ENCODE measurements at places on chromosomes 2 and 18.
A peak's percentile ranks its signal among the peaks of the same experiment; 100 is the strongest.

- DNase-seq = no peak
Observed at GRCh38 chr18:68397241-68398035, 317.5 kb downstream of the TMX3 start.

DNA sequence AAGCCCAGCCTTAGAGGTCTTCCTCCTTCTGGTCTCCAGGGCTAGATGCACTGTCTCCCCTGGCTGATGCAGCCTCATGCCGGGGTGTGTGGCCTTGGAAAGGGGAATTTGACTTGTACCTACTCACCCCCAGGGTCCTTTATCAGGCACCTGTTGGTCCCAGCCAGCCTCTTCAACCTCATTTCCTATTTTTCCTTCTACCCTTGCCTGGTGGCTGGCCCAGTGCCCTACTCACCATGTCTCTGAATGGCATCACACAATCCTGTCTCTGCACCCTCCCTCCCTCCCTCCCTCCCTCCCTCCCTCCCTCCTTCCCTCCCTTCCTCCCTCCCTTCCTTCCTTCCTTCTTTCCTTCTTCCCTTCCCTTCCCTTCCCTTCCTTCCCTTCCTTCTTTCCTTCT is 17.1 kb upstream of the ST3GAL5 start:
- DNase-seq = no peak

GRCh38 chr18:45879681-45880655 is 54.5 kb downstream of the SIGLEC15 start:
- peak; percentile 95 for DNase-seq

DNA sequence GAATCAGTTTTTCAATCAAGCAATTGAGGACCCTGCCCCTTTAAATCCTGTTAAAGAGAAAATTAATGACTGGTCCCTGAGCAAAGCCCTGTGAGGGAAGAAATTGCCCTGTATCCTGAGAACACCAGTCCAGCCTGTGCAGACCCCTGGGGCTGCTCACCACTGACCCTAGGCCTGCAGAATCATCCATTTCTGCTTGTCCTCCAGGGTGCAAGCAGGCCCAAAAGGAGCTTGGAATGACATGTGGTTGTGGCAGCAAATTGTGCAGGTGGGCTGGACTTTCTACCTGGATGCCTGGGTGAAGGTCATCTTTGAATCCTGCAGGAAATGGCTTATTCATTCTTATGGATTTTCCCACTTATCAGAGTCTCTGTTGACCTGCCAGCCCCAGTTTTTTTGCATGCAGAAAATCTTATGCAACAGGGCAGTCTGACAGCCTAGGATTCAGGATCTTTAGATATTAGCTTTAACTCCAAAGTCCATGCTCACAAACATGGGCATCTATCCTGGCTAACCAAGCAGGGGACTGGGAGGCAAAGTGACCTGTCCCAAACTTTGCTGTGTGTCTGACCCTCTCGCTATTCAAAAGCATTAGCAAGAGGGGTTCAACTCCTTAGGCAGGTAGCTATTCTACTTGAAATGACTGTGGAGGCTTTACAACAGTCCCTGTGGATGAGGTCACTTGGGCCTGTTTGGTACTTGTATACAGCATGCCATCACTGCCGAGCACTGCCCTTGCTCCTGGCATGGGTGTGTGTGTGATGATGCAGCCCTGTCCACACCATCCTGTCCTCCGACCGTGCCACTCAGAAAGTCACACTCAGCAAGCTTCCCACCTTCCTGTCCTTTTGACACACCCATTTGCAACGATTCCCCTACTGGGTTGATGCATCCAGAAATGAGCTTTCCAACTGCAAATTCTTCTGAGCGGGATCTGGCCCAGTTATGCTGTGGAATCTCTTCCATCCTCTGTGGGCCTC is 85.3 kb downstream of the CAPN13 start:
- DNase-seq = peak; percentile 1

GRCh38 chr2:1053786-1054185 is 103.1 kb downstream of the SNTG2 start:
- no peak for DNase-seq

- DNase-seq = no peak
Observed at GRCh38 chr2:236785611-236786057, 216.0 kb downstream of the ACKR3 start.

DNA sequence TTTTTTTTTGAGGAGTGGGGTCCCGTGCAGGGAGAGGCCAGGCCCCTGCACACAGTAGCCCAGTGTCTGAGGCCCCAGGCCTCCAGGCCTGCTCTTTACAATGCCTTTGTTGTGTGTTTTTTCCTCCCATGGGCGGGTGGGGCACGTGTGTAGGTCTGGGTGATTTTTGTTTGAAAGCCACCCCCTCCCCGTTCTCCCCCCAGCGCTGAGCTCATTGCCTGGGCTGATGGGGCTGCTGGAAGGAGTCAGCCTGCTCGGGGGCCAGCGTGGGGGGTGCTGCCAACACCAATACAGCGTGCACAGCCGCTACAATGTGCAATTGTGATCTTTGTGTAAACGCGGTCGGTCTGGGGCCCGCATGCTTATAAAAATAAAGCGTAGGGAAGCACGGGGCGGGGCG is 142.7 kb downstream of the DYSF start:
- DNase-seq = no peak

DNA sequence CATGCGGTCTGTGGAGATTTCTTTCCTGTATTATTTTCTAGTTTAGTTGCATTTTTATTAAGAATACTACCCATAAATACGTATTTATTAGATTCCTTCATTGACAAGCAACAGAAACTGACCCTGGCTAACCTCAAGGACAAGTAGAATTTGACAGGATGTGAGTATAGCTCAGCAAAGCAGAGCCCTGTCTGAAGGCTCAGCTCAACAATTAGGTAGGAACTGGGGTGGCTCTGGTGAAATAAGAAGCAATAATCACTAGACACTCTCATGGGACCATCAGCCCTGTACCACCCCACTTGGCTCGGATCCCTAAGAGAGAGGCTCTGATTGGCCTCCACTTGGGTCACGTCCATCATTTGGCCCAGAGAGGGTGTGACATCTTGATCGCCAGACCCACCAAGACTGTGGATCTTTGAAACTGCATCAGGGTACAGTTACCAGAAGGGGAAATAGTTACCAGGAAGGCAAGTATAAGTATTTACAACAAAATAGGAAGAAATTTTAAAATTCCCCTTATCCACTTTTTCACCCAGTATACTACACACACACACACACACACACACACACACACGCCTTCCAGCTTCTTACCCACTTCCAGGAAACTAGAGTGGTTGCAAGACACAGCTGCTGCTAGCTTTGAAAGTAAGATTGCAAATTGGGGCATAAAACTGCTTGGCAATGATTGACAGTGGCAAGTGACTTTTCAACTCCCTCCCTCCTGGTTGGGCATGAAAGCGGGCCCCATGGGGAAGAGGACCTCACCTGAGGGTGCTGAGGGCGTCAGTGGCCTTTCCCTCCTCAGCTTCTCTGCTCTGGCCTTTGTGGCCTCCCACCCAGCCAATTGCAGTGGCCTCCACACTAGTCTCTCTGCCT is 41.8 kb downstream of the KCTD18 start:
- DNase-seq = no peak

DNA sequence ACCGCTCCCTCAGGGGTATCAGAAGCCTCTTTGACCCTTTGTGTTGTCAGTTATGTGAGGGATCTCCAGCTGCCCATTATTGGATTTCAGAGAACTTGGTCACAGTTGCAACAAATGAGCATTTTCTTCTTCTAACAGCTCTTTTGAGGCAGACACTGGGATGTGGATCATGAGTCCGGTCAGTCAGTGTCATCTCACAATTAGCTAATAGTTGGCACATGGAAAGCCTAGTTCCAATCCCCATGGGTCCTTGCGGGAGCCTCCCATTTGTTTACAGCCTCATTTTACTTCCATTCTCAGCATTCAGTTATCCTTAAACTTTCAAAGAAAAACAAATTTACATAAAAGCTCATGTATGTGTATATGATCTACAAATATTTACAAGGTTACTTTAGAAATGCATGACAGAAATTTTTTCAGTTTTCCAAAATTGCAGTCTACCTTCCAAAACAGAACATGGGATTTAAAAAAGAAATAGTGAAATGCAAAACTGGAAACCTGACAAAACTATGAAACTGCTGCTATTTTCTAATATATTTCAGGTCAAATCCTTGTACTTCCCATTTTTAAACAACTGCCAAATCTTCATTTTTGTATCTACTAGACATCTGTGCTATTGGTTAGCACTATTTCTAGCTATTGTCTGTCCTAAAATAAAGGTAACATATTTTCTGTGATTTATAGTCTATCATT is 547.1 kb upstream of the ZEB2 start:
- DNase-seq = no peak

- no peak for DNase-seq
Observed at GRCh38 chr18:78087338-78087737, 837.7 kb downstream of the GALR1 start.

GRCh38 chr18:7117390-7118355 is at the start of gene LAMA1:
LAMA1 (minus strand) TSS chr18:7117797; CDS start chr18:7117720, 77 bp downstream.
- peak; percentile 76 for DNase-seq

DNA sequence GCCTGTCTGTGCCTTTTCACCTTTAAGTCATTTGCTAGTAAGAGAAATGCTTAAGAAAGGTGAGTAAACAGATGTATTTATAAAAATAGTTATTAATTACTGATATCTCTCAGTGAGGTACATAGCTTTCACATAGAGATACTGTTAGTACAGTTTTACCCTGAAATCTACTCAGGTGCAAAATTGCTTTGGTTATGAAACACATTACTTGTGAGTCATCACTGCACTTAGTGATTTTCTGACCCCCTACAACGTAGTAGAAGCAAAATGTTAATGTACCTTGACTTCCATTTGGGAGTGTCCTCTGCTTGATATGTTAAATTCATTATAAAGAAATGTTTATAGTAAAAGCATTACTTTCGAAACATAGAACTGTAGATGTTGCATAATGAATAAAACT is 6.5 kb downstream of the GLS start:
- DNase-seq = no peak

GRCh38 chr2:116810071-116810470 is 1004.4 kb upstream of the DDX18 start:
- no peak for DNase-seq
